ENCODE measurements at places on chromosomes 4 and X.

GRCh38 chrX:71195964-71196649, 26.9 kb upstream of the GJB1 start:
- DNase-seq = no peak

DNA sequence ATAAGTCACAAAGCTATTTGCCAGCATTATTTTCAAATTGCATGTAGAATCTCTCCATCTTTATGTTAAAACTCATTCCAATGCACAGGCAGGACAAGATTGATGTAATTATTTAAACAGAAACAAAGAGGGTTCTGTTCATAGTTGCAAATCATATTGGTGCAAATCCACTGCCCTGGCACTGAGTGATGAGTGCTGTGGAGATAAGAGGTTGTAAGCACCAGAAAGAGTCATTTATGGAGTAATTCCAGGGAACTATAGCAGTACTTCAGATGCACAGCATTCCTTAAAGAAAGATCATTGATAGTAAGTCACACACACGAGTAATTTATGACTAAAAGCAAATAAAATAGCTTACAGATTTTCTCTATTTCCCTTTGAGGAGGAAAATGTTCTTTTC, 337.7 kb upstream of the CTSO start:
- no peak for DNase-seq

- no peak for DNase-seq
Measured at GRCh38 chr4:5708449-5709206, at the start of gene EVC2. EVC2 (minus strand) TSS chr4:5708559; CDS start chr4:5708513, 46 bp downstream.

- no peak for DNase-seq
Measured at GRCh38 chr4:124913237-124913636, 200.7 kb upstream of the ANKRD50 start.

DNA sequence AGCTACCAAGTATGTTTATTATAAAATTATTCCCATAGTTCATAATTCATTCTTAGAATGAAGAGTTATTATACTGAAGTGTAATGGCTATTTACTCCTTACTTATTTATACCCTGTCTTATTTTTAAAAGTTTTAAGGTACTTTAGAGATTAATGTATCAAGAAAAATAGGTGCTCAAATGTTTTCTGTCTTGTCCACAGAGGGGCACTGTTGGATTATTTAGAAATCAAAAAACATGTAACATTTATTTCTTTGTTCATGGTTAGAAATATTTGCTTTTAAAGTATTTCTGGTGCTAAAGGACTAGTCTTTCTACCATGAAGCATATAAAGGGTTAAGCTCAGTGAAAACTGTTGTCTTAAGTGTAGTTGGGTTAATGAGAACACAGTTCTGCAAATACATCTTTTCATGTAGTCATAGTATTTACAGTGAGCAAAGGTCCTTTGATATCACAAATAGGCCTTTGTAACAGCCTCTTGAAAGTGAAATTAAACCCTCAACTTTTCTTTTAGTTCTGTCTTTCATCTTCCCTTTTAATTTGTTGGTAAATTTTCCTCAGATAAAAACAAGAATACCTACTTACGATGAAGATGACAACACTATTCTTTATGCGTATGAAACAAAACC, 7.7 kb downstream of the SCML1 start:
- DNase-seq = no peak

DNA sequence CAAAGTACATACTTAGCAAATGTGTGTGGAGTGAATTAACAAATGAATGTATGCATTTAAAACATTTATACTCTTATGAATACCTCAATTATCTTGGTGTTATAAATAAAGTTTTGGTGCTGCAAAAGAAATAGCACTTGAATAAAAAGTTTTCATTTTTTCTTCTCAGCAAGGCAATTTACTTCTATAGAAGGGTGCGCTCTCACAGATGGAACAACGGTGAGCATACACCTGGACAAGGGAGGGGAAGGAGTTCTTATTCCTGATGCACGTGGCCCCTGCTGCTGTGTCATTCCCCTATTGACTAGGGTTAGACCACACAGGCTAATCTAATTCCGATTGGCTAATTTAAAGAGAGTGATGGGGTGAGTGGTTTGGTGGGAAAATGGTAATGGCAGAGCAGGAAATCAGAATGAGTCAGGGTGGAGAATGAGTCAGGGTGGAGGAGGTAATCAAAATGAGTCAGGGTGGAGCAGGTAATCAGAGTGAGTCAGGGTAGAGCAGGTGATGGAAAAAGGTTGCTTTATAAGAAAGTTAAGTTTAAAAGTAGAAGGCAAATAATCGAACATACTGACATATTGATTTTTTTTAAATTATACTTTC, 28.2 kb upstream of the PGK1 start:
- no peak for DNase-seq

DNA sequence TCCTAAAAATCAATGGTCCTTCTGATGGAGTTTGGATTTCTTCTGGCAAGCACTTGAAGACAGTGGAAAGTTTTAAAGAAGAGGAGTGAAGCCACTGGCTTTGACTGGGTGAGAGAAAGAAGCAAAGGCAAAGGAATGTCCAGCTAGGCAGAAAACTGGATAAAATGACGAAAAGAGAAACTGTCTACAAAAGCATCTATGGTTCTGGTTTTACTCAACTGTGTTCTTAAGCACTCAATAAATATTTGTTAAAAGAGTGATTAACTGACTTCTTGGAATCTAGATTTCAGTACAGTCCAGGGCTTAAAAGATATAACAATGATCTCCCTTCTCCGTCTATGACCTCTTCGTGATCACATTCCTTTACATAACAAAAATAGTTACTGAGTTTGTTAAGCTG, 52.4 kb downstream of the PACRGL start:
- no peak for DNase-seq

DNA sequence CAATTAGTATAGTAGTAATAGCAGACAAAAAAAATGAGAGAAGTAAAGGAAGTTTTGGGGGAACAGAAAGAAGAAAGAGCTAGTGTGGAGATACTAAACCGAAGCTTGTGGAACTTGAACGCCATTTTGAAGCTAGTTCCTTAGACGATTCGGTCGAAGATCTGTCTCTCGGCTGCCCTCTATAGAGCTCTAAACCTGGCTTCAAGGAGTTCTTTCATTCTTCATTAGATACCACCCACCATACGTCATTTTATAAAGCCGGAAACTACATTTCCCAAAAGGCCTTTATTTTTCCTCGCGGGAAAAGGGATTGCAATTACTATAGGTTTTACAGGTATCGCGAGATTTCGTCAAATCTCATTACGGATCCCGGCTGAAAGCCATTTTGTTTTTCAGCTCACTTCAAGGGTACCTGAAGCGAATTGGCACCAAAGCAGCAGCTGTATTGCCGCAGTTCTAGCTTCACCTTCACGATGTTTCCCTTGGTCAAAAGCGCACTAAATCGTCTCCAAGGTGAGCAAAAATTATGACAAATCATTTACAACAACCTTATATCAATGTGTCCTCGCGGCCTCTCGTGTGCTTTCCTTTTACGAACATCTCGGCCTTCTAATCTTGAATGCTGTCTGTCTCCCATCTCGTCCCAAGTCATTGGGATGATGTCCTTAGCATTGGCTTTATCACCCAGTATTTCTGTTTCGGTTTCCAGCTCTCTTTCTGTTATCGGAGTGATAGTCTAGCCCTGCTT, at the start of gene COX7B:
Gene COX7B, plus strand, starts transcription at position 388 of the 748 bp plus-strand sequence. Its CDS starts 86 bp downstream, at position 474.
- peak; percentile 65 for DNase-seq

DNA sequence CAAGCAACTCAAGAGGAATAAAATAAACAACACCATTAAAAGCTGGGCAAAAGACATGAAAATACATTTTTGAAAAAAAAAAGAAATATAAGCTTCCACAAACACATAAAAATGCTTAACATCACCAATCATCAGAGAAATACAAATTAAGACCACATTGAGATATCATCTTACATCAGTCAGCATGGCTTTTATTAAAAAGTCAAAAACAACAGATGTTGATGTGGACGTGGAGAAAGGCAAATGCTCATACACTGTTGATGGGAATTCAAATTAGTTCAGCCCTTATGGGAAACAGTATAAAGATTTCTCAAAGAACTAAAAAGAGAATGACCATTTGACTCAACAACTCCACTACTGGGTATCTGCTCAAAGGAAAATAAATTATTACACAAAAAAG, 59.6 kb downstream of the STK32B start:
- no peak for DNase-seq

GRCh38 chr4:75545526-75545925, 10.3 kb upstream of the ODAPH start:
- no peak for DNase-seq

DNA sequence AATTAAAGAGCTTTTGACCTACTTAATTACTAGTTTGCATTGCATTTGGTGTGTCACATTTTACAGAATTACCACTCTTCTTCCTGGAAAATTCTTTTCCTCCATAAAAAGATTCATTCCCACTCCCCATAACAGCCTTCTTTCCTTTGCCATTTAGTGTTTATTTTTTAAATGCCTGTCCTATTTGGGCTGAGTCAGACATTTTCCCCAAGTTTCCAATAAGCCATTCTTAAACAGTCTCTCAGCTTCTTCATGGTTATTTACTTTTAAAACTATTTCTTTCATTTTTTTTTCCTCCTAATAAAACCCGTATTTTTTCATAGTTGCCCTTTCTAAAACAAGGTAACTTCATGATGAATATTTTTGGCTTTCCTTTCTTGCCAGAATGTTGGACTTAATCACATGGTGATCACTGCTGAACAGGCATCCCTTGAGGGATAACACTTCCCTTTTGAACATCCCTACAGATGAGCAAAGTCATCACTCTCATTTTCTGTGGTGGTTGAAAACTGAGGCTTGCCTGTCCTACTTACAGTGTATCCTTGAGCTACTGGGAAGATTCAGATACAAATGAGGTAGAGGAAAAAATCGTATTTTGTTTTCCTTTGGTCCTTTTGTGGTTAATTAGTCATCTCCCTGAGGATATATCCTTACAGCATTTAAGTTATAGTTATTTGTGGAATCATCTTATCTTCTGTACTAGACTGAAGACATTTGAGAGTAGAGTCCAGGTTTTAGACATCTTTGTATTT, 520.5 kb upstream of the NR3C2 start:
- DNase-seq = no peak

DNA sequence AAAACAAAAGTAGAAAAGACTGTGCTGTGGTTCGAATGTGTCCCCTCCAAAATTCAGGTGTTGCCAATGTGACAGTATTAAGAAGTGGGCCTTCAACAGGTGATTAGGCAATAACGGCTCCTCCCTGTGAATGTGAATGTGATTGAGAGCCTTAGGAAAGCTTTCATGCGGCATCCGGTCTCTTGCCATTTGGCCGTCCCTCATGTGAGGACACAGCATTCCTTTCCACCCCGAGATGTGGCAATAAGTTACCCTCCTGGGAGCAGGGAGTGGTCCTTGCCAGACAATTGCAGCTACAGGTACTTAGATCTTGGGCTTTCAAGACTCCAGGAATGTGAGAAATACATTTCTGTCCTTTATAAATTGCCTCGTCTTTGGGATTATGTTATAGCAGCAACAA, 129.3 kb downstream of the CPEB2 start:
- peak; percentile 65 for DNase-seq

- no peak for DNase-seq
Measured at GRCh38 chr4:184553891-184554290, 79.5 kb upstream of the IRF2 start.

Measured in left lobe of liver (tissue), 2 donors.